Midbrain (tissue), 1 donor: ENCODE measurements at places on chromosomes 13 and 19.

DNA sequence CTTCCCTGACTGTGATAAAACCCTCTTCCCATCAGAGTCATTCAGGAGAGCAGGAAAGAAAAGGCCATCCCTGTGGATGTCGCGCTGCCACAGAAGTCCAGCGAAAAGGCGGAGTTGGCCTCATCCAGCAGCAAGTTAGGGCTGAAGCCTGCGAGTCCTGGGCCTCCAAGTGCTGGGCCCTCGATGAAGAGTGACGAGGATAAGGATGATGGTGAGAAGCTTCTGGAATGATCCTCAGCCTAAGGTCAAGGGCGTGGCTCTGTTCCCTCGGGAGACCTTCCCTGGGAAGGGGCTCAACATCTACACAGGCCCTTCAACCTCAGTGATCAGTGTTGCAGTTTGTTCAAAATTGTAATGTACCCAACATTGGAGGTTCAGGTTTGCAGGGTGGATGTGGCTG is 22.3 kb downstream of the TEX29 start:
- no peak for DNase-seq

- no peak for DNase-seq
Observed at GRCh38 chr19:31092274-31092673, 257.0 kb downstream of the TSHZ3 start.

DNA sequence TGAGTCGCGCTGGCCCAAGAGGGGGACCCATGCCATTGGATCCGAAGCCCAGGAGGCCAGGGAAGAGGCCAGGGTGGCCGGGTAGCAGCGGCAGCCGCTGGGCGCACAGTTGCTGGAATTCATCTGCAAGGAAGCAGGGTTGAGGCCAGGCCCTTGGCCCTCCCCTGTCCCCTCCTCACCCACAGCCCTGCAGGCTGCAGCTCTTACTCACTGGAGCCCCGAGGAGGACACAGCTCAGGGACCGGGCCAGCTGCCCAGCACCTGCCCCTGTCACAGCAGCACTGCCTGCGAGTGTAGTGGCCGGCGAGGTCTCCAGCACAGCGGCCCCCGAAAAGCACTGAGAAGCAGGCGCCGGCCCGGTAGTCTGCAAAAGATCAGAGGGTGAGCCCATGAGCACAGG is 11.2 kb downstream of the FBN3 start:
- no peak for DNase-seq

DNA sequence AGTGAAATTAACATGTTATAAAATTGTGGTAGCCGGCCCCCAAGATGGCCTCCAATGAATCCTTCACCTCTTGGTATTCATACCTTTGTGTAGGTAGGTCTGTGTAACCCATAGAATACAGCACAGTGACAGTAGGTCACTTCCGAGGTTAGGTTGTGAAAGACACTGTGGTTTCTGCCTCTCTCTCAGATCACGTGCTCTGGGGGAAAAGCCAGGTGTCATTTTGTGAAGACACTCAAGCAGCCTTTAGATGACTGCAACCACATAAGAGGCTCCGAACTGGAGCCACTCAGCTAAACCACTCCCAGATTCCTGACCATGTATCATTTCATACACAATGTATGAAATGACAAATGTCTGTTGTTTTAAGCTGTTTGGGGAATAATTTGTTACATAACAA is 9.8 kb upstream of the USPL1 start:
- DNase-seq, result no peak

GRCh38 chr19:35739275-35740107 is 2.8 kb downstream of the IGFLR1 start:
- no peak for DNase-seq

- no peak for DNase-seq
Observed at GRCh38 chr13:33153421-33154404, 131.8 kb downstream of the STARD13 start.

- peak; percentile 87 for DNase-seq
Observed at GRCh38 chr19:51904331-51905165, at the start of gene ZNF649. ZNF649 (minus strand) TSS chr19:51905017; CDS start chr19:51900107, 4,910 bp downstream.

GRCh38 chr19:39031368-39032062 is 834 bp downstream of the FBXO27 start:
- DNase-seq, result peak; percentile 54

DNA sequence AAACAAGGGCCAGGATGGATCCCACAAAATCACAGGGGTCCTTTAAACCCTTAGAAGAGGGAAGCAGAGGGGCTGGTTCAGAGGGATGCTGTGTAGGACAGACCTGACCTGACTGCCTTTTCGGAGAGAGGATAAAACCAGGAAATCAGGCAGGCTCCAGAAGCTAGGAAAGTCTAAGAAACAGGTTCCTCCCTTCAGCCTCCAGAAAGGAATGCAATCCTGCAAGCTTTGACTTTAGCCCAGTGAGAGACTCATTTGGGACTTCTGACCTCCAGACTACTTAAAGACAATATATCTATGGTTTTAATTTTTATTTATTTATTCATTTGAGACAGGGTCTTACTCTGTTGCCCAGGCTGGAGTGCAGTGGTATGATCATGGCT is 5.3 kb downstream of the RAB20 start:
- DNase-seq, result no peak

- DNase-seq, result no peak
Observed at GRCh38 chr13:46129124-46129523, 24.3 kb upstream of the CPB2 start.
